Spinal cord (tissue), 10 donors: ENCODE measurements at places on chromosomes 3 and 15. TPM values are rescaled to one million over a fixed set of nuclear protein-coding genes. Genes with fewer than 3 reads are reported as not detected.

The RHCG gene
- polyA plus RNA-seq, result 6.8 TPM

The EPHA3 gene
- 14.1 TPM for polyA plus RNA-seq

The RAD51 gene
- 6.3 TPM for polyA plus RNA-seq

The THBS1 gene
- polyA plus RNA-seq, result 31.4 TPM

The KY gene
- 4.2 TPM for polyA plus RNA-seq

The STX19 gene
- not detected for polyA plus RNA-seq

The MME gene
- 6.9 TPM for polyA plus RNA-seq

The ZNF774 gene
- 13.4 TPM for polyA plus RNA-seq

The PRSS50 gene
- 0.33 TPM for polyA plus RNA-seq

The CLDN18 gene
- polyA plus RNA-seq, result 1.3 TPM

The SLC22A14 gene
- 0.33 TPM for polyA plus RNA-seq

The RAB11A gene
- polyA plus RNA-seq, result 269 TPM

The EFCC1 gene
- 5.2 TPM for polyA plus RNA-seq

The SLC9C1 gene
- 0.40 TPM for polyA plus RNA-seq
